IMR-90 (cell line): ENCODE measurements at places on chromosomes 2 and 18. TPM values are rescaled to one million over a fixed set of nuclear protein-coding genes. Genes with fewer than 3 reads are reported as not detected.

- no peak for DNase-seq
- no peaks in the 10 kb centered on the region for H3K27me3 ChIP-seq
These were observed 353.6 kb upstream of the FSIP2 start for GRCh38 chr2:185384822-185385560.

The MARCO gene
- polyA plus RNA-seq: not detected in 2 replicates

The SNORC gene
- 0.67 and 0.79 TPM in 2 replicates for polyA plus RNA-seq

- no peak overlapping the region for H3K4me3 ChIP-seq
- H3K4me1 ChIP-seq: no peaks in the 10 kb centered on the region
- H3K36me3 ChIP-seq: no peaks in the 10 kb centered on the region
- no peak overlapping the region for H3K27ac ChIP-seq
These were observed 1058.3 kb upstream of the TMEFF2 start for GRCh38 chr2:193253014-193253530.

GRCh38 chr2:159516241-159516758, 100.0 kb downstream of the BAZ2B start:
- peak overlapping the region; percentile 40; the same call in 1 of the 2 replicates for H3K4me3 ChIP-seq
- no peaks in the 10 kb centered on the region for H3K27me3 ChIP-seq
- H3K36me3 ChIP-seq: no peaks in the 10 kb centered on the region
- peak overlapping the region; percentile 29; the same call in 1 of the 2 replicates for H3K27ac ChIP-seq

- H3K27ac ChIP-seq: no peak overlapping the region
- H3K36me3 ChIP-seq: no peaks in the 10 kb centered on the region
- H3K4me3 ChIP-seq: no peak overlapping the region
- H3K4me1 ChIP-seq: no peaks in the 10 kb centered on the region
- H3K27me3 ChIP-seq: no peaks in the 10 kb centered on the region
These were observed 77.1 kb downstream of the COBLL1 start for GRCh38 chr2:164764474-164764873.

DNA sequence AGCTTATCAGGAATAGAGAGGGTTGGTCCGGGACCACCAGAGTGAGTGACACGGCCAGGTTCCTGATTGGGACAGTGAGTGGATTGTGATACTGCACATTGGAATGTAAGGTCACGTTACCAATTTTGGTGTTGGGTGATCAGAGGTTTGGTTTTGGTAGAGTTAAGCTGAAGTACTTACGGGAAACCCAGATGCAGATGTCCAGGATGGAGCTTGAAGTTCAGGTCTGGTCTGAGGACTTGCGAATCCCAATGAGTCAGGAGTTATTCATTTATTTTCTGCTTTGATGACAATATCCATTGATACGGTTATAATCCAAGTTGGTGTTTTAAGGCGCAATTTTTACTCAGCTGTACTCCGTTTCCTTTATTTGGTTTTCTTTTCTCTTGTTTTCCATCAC, 273.6 kb downstream of the ALPK2 start:
- no peak overlapping the region for H3K4me3 ChIP-seq
- no peaks in the 10 kb centered on the region; the same call in 1 of the 2 replicates for H3K36me3 ChIP-seq
- H3K4me1 ChIP-seq: no peaks in the 10 kb centered on the region
- no peak for DNase-seq
- H3K27me3 ChIP-seq: no peaks in the 10 kb centered on the region
- H3K27ac ChIP-seq: no peak overlapping the region

The FOXI3 gene
- polyA plus RNA-seq: not detected in 2 replicates

The GCG gene
- polyA plus RNA-seq: not detected in 2 replicates

GRCh38 chr18:7683753-7684152, 116.6 kb downstream of the PTPRM start:
- DNase-seq: no peak
- H3K4me1 ChIP-seq: no peaks in the 10 kb centered on the region
- H3K4me3 ChIP-seq: no peak overlapping the region
- no peaks in the 10 kb centered on the region for H3K27me3 ChIP-seq

The IAH1 gene
- polyA plus RNA-seq: 74.3 and 84.5 TPM in 2 replicates

DNA sequence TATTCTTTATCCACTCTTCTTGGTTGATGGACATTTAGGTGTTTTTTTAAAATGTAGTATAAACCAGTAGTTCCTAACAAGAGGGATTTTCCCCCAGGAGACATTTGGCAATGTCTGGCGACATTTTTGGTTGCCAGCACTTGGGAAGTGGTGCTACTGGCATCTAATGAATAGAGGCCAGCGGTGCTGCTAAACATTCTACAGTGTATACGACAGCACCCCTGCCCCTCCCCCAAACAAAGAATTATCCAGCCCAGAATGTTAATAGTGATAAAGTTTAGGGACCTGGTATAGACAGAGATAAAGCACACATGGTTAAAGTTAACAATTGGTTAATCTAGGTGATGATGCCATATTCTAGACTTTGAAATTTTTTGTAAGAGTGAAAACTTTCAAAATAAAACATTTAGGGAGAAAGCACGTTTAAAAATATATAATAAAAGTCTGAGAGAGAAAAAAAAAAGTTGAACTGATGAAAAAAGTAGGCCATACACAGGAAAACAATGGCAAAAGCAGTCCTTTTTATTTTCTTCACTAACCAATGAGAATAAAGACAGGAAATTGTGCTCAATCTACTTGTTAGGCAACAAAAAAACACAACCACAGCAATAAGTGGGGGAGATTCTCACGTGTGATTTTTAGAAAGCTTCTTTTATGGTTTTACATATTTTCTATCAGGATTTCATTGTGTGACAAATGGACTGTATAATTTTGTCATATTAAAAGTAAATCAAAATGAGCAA, 14.8 kb downstream of the FBXO48 start:
- no peaks in the 10 kb centered on the region for H3K36me3 ChIP-seq
- H3K4me3 ChIP-seq: no peak overlapping the region
- H3K27me3 ChIP-seq: no peaks in the 10 kb centered on the region; the same call in none of the 2 replicates
- no peak for DNase-seq
- H3K27ac ChIP-seq: no peak overlapping the region
- H3K4me1 ChIP-seq: no peaks in the 10 kb centered on the region

The TXNDC2 gene
- 0.16 TPM in 1 of 2 replicates, not detected in the other for polyA plus RNA-seq

DNA sequence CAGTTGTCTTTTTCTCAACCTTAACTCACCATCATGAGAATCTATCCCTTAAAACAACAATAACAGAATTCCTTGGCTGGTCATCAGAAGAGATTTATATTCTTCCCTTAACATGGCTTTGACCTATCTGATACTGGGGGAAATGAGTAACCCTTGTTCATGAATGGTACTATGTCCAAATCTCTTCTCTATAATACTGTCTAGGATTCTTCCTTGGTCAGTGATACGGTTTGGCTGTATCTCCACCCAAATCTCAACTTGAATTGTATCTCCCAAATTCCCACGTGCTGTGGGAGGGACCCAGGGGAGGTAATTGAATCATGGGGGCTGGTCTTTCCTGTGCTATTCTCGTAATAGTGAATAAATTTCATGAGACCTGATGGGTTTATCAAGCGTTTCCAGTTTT, 282.0 kb upstream of the SIX2 start:
- H3K4me1 ChIP-seq: no peaks in the 10 kb centered on the region
- H3K27me3 ChIP-seq: peaks cover 23% of the 10 kb centered on the region
- peak; percentile 51 for DNase-seq

DNA sequence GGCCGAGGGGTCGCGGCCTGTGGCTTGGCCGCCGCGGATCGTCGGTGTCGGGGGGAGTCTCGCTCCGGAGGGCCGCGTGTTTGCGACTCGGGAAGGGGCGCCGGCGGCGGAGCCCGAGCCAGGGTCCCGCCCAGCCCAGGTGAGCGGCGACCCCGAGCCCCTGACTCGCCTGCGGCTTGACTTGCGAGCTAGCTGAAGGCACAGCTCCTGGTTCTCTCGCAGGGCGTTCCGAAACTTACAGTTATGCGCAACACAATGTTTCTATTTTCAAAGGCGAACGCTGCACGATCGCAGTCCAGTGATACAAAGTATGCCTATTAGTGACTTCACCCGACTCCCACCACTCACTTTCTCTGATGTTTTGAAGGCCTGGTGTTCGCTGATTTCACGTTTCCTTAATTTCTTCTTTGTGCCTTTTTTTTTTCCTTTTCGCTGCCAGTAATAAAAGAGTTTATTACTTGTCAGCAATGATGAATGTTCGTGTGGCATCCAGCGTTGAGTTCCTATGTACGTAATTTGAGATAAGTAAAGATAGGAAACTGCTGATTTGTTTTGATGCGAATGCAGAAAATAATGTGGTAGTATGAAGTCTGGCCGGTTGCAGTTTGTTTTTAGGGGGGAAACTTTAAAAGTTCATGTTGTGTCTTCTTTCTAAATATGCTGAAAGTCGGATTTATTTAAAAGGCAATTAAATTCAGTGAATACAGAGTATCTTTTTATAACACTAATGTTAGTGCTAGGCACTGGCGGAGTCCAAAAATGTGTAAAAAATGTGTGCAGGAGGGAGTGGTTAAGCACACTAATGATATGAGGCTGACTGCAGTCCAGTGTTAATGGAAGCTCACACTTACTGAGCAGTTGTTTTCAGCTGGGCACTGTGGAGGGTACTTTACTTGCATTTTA, 706 bp downstream of the UBXN2A start:
- H3K4me1 ChIP-seq: peaks cover 14% of the 10 kb centered on the region
- peak; percentile 45 for DNase-seq
- peak overlapping the region; percentile 96 for H3K4me3 ChIP-seq
- peak overlapping the region; percentile 75 for H3K27ac ChIP-seq
- H3K36me3 ChIP-seq: peaks cover 3% of the 10 kb centered on the region; the same call in 1 of the 2 replicates

GRCh38 chr2:68936427-68936826, 16.3 kb downstream of the GKN2 start:
- no peaks in the 10 kb centered on the region for H3K36me3 ChIP-seq
- no peaks in the 10 kb centered on the region for H3K27me3 ChIP-seq
- H3K27ac ChIP-seq: peak overlapping the region; percentile 65
- H3K4me1 ChIP-seq: peaks cover 31% of the 10 kb centered on the region

- DNase-seq: peak; percentile 96
- peak overlapping the region; percentile 26 for H3K27ac ChIP-seq
- H3K27me3 ChIP-seq: no peaks in the 10 kb centered on the region
- H3K4me3 ChIP-seq: no peak overlapping the region
- H3K4me1 ChIP-seq: peaks cover 27% of the 10 kb centered on the region
- no peaks in the 10 kb centered on the region for H3K36me3 ChIP-seq
These were observed 45.7 kb downstream of the QPCT start for GRCh38 chr2:37389989-37390765.

The LHCGR gene
- 0.03 and 0.10 TPM in 2 replicates for polyA plus RNA-seq

The CPO gene
- polyA plus RNA-seq: not detected in 2 replicates

- H3K36me3 ChIP-seq: no peaks in the 10 kb centered on the region
- no peak overlapping the region for H3K4me3 ChIP-seq
- no peak overlapping the region for H3K27ac ChIP-seq
- no peak for DNase-seq
- H3K27me3 ChIP-seq: no peaks in the 10 kb centered on the region
These were observed 213.1 kb downstream of the GCA start for GRCh38 chr2:162556996-162557395.

- no peaks in the 10 kb centered on the region for H3K36me3 ChIP-seq
- DNase-seq: peak; percentile 13
- H3K27me3 ChIP-seq: no peaks in the 10 kb centered on the region
These were observed 1.2 kb upstream of the IMPA2 start for GRCh38 chr18:11980163-11980493.

DNA sequence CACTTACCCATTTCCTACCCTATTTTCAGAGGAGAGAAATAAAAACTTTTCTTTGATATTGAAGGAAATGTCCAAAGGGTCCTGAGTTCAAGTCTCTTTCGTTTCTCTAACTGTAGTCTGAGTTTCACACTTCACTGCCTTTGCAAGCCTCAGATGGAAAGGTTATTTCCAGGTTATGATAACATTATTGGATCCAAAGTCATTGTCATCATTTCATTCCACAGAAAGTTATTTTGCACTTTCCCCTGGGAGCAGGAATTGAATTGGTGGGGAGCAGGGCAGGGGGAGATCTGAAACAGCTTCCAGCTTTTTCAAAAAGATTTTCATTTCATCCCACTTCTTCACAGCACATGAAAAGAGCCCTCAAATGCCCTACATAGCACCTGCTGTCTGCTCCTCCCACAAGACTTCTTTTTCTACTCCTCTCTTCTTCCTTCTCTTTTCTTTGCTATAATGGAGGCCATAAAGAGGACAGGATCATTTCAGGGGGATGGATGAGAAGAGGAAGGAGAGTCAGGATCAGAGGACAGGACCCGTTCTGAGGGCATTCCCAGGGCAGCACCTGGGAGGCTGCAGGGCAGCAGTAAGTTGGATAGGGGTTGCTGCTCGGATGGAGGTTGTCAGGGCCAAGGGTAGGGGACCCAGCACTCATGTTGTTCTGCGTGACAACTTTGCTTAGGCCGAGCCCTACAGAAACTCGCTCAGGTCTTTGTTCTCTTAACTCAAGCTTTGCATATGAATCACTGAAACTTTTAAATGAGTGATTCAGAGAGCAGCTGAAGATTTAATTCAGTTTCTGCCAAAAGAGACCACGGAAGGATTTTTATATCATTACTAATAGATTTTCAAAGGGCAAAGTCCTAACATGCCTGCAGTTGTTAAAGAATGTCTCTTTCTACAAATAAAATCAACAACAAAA, 11.4 kb upstream of the GALNT5 start:
- DNase-seq: peak; percentile 93
- no peak overlapping the region for H3K4me3 ChIP-seq
- peak overlapping the region; percentile 99 for H3K27ac ChIP-seq
- no peaks in the 10 kb centered on the region for H3K36me3 ChIP-seq
- H3K27me3 ChIP-seq: no peaks in the 10 kb centered on the region

DNA sequence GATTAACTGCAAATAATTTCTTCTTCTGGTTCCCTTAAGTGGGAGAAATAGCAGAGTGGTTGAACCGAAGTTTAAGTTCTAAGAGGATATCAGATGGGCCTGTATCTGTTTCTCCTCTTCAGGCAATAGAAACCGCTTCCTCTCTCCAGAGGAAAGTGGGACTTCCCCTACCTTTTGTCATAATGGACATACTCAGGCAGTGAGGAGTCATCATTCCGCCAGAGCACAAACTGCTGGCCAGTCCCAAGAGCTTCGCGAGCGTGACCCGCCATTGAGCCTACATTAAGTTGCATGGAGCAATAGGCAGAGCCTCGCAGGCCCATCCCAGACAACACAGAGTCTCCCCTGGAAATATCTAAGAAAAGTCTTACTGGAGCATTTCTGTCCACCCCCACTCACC, 158.9 kb downstream of the LDLRAD4 start:
- H3K27me3 ChIP-seq: no peaks in the 10 kb centered on the region
- no peak overlapping the region for H3K27ac ChIP-seq
- no peaks in the 10 kb centered on the region for H3K36me3 ChIP-seq

- H3K27ac ChIP-seq: no peak overlapping the region
- no peak overlapping the region for H3K4me3 ChIP-seq
- no peaks in the 10 kb centered on the region for H3K36me3 ChIP-seq
- DNase-seq: no peak
- peaks cover 18% of the 10 kb centered on the region for H3K4me1 ChIP-seq
- H3K27me3 ChIP-seq: no peaks in the 10 kb centered on the region
These were observed 23.9 kb downstream of the RBMS1 start for GRCh38 chr2:160469621-160470204.

- H3K4me1 ChIP-seq: no peaks in the 10 kb centered on the region
- H3K27ac ChIP-seq: no peak overlapping the region
- no peak overlapping the region for H3K4me3 ChIP-seq
- H3K27me3 ChIP-seq: no peaks in the 10 kb centered on the region
These were observed 239.8 kb downstream of the BCL11A start for GRCh38 chr2:60313470-60314172.

The TMEM17 gene
- polyA plus RNA-seq: 1.2 and 1.8 TPM in 2 replicates

- H3K27ac ChIP-seq: no peak within 1 kb of the TSS
- H3K36me3 ChIP-seq: peaks cover 5% of the 10 kb centered on the region
- H3K4me3 ChIP-seq: peak within 1 kb of the TSS; percentile 26
- H3K27me3 ChIP-seq: no peaks in the 10 kb centered on the region
- peak; percentile 67 for DNase-seq
These were observed at the start of gene ANKMY1 for GRCh38 chr2:240557808-240558207. Gene ANKMY1, minus strand, starts transcription at chr2:240557988. Its CDS starts 653 bp downstream, at chr2:240557335.

The DOK6 gene
- 1.6 and 1.9 TPM in 2 replicates for polyA plus RNA-seq
